Uterus (tissue), 4 donors: ENCODE measurements at places on chromosomes 2 and 18.

DNA sequence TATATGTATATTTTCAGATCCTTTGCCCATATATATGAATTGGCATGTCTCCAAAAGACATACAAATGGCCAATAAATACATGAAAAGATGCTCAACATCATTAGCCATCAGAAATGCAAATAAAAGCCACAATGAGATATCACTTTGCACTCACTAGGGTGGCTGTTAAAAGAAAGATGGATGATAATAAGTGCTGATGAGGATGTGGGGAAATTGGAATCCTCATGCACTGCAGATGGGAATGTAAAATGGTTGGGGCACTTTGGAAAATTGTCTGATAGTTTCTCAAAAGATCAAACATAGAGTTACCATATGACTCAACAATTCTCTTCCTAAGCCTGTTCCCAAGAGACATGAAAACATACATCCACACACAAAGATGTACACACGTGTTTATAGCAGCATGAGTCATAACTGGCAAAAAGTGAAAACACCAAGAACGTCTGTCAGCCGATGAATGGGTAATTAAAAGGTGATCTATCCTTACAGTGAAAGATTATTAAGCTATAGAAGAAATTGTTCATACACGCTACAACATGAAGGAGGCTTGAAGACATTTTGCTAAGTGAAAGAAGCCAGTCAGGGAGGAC, 19.7 kb downstream of the NGEF start:
- no peak for DNase-seq

GRCh38 chr2:74538881-74539339, 9.2 kb downstream of the HTRA2 start:
- DNase-seq = no peak

DNA sequence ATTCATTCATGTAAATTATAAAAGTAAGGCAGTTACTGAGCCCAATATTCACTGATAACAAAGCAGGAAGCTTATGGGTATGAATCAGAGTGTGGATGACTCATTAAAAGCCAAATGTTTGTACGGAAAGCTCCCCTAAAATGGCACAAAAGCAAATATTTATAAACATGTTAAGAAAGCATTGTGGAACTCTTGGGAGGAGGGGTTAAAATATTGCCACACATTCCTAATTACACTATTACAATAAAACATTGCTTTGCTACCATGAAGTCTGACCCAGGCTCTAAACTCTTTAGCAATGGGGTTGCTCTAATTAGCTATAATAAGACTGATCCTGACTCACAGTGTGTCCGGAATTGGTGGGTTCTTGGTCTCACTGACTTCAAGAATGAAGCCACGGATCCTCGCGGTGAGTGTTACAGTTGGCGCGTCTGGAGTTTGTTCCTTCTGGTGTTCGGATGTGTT, 110.9 kb downstream of the NAB1 start:
- no peak for DNase-seq

GRCh38 chr2:190462611-190463010, 54.5 kb downstream of the MFSD6 start:
- no peak for DNase-seq

- DNase-seq = no peak
Measured at GRCh38 chr18:13611601-13612195, 114.7 kb downstream of the FAM210A start.

- DNase-seq = no peak
Measured at GRCh38 chr2:217740178-217740577, 262.6 kb downstream of the TNS1 start.

DNA sequence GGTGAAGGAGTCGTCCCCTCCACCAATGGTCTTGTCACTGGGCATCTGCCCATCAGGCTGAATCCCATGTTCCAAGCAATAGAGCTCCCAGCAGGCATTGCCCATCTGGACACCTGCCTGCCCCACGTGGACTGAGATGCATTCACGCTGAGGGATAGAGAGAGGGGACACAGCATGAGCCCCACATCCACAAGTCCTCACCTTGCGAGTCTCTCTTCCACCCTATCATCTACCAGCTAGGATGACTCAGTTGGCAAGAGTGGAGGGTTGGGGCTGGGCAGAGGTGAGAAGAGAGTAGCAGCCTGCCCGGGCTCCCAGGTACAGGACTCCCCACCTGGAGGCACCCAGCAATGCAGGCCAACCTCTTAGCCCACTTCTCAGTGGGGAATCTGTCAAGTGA, 959 bp upstream of the TUBA4B start:
- no peak for DNase-seq

DNA sequence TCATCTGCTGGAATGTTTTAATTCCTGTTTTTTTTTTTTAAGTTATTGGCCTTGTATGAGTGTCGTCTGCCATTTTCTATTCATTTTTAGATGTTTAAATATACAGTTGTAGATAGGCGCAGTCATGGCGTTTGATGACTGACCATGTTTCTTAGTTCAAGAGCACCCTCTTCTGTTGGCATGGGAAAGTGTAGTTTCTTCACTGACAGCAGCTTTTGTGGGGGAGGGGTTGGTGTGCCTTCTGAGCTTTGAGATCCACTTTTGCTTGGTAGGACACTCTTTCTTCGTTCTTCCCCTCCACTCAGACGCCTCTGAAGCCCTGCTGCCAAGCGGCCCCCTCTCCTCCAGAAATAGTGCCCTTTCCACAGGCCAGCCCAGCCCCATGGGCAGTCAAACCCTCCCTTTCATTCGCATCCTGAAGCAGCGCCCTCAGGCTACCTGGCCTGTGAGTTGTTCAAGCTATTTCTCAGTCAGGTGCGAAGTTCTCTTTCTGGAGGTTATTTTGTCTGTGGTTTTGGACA, 492.0 kb downstream of the TNS1 start:
- peak; percentile 66 for DNase-seq

DNA sequence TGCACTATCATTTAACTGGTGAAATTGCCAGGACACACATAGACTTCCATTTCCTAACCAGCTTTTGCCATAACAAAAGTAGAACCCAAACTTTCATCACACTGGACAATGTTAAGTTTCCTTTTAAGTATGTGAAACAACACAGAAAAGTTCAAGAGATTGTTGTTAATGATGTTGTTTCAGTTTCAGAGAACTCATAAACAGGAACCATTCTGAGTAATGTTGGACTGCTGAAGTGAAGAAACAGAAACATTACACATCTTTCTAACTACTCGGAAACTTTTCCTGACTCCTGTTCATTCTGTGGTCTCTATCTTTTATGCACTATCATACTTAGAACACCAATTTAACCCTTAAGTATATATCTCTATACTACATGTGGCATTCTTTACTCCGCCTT, 179.2 kb downstream of the RIT2 start:
- DNase-seq = no peak

DNA sequence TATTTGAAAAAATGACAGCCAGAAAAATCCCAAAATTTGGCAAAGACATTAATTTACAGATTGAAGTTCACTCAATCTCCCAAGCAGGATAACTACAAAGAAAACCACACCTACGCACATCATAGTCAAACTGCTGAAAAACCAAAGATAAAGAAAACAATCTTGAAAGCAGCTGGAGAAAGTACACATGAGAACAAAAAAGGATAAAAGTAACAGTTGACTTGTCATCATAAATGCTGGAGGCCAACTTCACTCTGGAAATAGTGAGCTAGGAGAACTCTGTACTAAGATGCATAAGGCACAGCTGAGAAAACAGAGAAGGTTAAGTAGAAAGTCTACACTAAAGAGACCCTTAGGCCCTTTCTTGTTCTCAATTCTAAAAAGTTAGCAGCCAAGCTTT, 73.1 kb downstream of the TLK1 start:
- no peak for DNase-seq

- DNase-seq = no peak
Measured at GRCh38 chr2:232493701-232494474, 6.3 kb upstream of the ECEL1 start.

DNA sequence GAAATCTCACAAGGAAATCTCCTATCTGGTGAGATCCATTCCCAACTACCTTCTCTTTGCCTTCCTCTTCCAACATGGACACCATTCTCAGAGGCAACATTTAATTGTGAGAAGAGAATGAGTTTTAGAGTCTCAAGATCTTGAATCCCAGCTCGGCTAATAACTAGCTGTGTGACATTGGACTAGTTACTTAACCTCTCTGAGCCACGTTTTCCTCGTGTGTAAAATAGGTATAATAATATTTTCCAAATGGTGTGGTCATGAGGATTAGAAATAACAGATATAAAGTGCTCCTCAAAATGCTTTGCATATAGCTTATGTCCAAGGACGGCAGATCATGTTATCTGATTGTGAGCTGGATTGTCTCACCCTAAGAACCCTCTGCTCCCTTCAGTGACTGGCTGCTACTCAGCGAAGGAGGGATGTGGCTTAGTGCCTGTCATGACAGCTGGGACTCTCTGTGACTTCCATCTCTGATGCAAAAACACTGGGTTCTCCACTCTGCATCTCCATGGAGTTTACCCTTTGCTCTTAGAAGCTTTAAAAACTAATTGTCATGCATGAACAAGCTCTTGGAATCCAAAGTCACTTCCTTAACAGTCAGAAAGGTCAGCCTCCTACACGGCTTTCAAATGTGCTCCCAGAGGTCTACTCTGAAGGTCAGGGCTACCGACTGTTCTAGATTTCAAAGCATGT, 38.4 kb upstream of the MRPL19 start:
- no peak for DNase-seq

GRCh38 chr18:3623769-3624545, 174.0 kb downstream of the TGIF1 start:
- peak; percentile 66 for DNase-seq

GRCh38 chr2:204140246-204140645, 203.7 kb downstream of the ICOS start:
- DNase-seq = no peak

DNA sequence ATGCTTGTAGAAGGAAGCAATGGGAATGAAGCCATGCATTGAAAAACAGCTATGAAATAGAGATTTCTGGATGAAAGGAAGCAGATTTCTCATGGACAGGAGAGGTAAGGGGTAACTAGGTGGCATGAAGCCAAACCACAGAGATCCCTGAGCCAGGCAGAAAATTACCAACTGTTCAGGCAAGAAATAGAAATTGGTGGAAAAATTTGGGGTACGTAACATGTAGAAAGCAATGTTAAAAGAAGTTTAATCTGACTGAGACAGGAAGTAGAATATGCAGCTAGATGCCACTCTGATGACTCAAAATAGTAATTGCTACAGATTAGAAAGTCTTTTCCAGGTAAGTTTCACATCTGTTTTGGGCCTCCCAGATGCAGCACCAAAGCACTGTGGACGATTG, 928.5 kb upstream of the CELF4 start:
- no peak for DNase-seq

DNA sequence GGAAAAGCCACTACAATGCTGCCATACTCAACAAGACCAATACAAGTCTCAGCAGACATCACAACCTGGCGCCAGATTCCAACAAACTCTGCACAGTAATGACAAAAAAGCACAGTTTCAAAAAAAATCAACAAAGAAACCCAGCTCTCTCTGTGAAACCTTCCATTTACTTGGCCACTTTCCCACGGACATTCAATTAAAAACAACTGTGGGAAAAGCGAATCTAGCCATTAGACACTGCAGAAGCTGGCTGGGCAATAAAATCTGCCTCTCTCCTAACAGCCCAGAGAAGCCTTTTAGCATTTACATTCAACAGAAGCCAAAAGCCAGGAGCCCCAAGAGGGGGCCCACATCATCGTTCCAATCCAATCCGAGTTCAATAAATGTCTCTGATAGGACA, 128.9 kb downstream of the HDAC4 start:
- peak; percentile 15 for DNase-seq

GRCh38 chr2:200396781-200397242, 90.3 kb downstream of the SPATS2L start:
- DNase-seq = no peak

GRCh38 chr18:3577281-3577855, 127.4 kb downstream of the TGIF1 start:
- no peak for DNase-seq

- DNase-seq = no peak
Measured at GRCh38 chr2:3177891-3178577, 199.6 kb downstream of the EIPR1 start.

DNA sequence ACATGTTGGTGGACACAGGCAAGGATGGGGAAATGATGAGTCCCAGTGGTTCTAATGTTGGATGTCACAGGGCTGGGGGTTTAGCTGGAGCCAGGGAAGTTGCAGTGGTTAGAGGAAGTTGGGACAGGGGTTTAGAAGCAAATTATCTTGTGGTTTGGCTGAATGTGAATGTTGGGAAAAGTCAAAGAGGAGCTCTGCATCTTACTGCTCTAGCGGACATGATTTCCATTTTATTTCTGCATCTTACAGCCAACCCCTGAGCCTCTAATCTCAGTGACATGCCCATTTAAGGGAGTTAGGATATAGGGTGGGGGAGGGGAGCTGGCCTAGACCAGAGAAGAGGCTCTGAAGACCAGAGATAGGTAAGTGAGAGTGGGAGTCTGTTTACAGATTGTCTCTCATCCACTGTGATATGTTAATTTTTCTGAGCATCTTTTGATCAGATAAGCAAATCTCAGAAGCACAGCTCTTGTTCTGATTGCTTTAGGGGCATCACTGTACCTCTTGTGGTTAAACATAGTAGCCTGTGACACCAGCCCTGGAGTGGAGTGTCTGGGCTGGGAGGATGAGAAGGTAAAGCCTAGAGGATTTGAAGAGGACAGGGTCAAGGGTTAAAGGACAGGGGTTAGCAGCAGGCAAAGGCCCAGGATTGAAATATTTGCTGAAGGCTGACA, 43.6 kb downstream of the SETBP1 start:
- DNase-seq = no peak

- DNase-seq = peak; percentile 74
Measured at GRCh38 chr2:26274058-26274613, 29.4 kb downstream of the HADHB start.

DNA sequence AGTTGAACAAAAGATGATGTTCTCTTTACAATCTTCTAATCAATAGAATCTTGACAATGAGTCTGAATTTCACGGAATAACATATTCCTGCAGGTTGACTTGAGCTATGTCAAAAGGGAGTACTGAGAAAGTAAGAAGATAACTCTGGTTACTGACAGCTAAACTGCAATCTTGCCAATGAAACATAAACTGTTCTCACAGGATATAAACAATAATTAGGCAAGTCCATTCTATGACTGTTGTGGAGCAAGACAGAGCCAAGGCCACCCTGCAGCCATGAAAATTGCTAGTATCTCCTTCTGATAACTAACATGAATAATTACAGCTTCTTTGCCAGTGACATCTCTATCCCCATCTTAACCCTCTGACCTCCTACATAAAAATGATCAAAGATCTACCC, 6.3 kb upstream of the RPRD1A start:
- DNase-seq = no peak

DNA sequence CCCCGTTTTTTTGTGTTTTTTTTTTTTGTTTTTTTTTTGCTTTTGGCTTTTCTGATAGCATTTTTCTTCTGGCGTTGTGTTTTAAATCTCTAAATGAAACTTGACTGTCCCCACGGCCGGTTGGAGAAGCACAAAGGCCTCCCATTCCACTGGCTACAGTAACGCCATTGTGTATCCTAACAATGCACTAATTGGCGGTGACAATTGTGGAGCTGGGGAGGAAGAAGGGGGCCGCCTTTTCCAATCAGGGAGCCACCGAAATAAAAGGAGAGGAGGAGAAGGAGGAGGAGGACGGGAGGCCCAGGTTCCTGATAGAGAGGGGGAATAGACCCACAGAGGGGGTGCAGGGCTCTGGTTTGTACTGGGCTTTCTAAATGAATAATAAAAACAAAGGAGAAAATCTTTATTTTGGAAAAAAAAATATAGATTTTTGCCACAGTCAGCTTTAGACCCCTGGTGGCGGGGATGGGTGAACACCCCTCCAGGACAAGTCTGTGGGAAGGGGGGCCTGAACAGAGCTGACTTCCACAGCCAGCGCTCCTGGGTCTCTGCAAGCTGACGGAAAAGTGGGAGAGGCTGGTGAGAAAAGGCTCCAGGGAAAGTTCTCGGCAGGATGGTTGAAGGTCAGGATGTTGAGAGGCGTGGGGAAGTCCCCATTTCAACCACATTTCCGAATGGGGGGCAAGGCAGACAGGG, 43.7 kb upstream of the FZD5 start:
- no peak for DNase-seq
